ENCODE measurements at places on chromosomes 6 and 20.

DNA sequence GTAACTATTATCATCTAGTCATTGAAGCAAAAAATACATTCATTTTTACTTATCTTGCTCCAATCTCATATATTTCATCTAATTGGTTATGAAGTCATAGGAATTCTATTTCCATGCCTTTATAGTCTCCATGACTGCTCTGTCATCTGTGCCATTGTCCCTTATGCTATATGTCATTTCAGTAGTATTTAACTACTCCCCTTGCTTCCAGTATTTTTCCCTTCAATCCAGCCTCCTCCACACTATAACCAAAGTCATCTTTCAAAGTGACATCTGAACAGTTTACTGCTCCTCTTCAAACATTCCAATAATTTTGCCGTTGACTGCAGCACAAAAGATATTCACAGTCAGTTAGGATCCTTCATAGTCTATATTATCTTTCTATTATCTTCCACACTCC is 216.6 kb upstream of the HS3ST5 start:
- DNase-seq: no peak

- DNase-seq: no peak
Measured at GRCh38 chr6:106225581-106225980, 100.0 kb downstream of the ATG5 start.

- DNase-seq: peak; percentile 58
Measured at GRCh38 chr20:57047281-57048026, 219.0 kb downstream of the BMP7 start.

GRCh38 chr6:1770968-1771723 is 161.4 kb downstream of the FOXC1 start:
- peak; percentile 79 for DNase-seq

GRCh38 chr6:122692175-122692598 is 82.0 kb downstream of the PKIB start:
- DNase-seq: no peak

GRCh38 chr6:150325066-150325772 is 43.6 kb upstream of the IYD start:
- DNase-seq: no peak

GRCh38 chr6:3471286-3471685 is 14.4 kb upstream of the SLC22A23 start:
- no peak for DNase-seq

GRCh38 chr6:133977983-133978895 is 25.2 kb downstream of the TBPL1 start:
- DNase-seq: no peak

DNA sequence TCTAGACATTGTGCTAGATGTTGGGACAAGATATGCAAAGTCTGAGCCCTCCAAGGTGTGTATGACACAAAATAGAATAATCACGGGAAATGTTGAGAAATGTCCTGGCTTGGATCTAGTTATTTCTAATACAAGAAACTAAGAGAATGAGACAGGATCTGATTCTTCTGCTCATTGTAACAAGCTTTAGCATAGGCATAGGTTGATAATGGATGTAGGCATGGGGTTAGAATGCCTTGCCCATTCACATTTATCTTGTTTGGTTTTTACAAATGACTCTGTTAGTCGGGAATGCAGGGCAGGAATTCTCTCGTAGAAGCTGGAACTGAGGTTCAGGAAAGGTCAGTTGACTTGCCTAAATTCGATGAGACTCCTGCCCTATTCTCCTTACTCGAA is 1.5 kb upstream of the SLC26A8 start:
- no peak for DNase-seq

DNA sequence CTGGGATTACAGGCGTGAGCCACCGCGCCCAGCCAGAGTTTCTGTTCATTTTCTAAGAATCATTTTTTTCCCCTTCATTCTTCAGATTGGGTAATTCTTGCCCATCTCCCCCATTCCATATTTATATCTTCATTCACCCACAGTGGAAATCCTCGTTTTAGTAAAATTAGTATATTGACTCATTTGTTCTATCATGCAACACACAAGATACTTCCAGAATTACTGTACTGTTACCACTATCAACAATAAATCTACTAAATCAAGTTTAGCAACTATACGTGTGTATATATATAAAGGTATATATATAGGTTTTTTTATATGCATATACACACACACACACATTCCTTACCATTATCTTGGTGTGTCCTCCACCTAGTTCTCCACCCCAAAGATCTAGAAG is 41.2 kb upstream of the KCNG1 start:
- no peak for DNase-seq

DNA sequence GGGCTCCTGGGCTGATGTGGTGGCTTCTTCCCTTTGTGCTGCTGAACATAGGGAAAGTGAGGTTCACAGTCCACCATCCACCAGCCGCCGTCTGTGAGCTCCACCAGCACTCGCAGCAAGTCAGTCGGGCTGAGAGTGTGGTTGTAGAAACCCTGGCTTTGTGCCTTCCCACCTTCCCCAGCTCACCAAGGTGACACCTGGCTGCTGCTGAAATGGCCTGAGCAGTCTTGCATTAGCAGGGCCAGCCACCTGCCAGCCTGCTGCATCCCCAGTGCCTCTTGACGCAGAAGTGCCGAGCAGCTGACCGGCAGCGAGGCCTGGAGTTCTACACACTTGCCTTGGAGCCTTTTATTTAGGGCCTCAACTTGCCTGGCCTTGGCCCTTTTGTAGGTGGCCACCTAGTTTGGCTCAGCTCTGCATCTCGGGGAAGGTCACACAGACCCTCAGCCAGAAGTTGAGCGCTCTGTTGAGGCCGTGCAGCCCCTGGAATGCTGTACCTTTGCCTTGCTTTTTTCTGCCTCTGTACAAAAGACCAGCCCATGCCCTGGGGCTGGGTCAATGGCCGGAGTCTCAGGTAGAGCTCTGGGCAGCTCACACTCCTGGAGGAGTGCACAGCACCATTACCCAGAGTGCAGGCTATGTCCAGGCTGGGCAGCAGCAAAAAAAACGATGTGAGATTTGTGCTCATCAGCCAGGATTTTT is 76.5 kb downstream of the PTPN1 start:
- DNase-seq: peak; percentile 75

GRCh38 chr20:25065072-25065624 is 7.2 kb upstream of the ACSS1 start:
- no peak for DNase-seq

DNA sequence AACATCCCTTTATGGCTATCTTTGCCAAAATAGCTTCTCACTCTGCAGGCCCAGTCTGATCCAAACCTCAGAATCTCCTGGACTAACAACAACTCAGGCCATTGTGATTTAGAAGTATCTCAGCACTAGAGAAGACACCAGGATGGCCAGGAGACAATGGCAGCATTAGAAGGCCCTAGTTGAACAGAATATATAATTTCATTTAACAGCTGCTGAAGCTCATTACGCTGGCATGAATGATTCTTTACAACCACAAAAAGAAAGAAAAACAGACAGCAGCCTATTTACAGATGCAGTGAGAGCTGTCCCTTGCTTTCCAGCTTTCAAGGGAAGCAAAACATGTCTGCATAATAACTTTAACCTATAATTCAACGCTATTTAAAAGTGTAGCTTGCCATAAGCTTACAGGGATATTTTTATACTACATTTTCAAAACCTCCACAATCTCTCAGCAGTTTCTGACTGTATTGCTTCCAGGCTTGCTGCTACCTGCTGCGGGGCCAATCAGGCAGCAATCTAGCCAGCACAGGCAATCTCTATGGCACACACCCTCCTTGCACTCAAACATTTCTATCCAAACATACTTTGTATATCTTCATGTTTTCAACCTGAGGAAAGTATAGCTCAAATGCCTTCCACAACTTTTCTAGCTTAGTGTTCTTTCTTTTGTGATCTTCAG is 107.3 kb downstream of the OGFRL1 start:
- DNase-seq: no peak

GRCh38 chr6:169367507-169367906 is 113.9 kb upstream of the THBS2 start:
- no peak for DNase-seq

GRCh38 chr6:121660277-121660676 is 224.8 kb downstream of the GJA1 start:
- DNase-seq: no peak

- no peak for DNase-seq
Measured at GRCh38 chr6:8934318-8934717, 499.0 kb upstream of the SLC35B3 start.

DNA sequence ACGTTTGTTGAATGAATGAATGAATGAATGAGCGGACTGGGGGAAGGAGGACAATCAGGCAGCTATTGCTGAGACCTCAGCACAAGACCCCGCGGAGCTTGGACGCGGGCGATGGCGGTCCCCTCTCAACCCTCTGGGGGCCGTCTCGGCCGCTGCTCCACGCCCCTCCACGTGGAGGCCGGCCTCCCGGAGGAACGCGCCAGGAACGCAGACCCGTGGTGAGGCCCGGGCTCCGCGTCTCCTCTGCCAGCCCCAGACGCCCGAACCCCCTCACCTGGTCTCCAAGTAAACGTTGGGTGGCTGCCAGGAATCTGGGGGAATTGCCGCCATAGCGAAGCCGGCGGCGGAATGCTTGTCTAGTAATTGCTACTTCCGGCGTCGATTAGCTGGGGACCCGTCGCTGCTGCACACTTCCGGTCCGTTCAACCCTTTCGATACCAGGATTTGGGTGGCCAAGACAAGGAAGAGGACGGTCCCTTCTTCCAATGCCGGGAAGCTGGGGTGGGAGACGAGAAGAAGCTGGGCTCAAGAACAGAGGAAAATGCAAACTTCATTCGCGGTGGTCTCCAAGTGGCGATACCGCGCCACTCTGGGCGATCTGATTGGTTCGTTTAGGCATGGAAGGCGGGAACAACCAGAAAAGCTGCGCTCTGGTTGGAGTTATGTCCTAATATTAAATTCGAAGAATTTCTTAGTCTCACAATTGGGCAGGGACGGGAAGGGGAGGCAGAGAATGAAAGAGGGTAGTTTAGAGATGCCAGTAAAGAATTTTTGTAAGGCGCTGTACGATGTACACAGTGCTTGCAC is at the start of gene PPIL1:
TSS of gene PPIL1 (minus strand) at position 361 of the 807 bp plus-strand sequence. CDS start at position 330, 31 bp downstream.
- DNase-seq: peak; percentile 94

- DNase-seq: peak; percentile 62
Measured at GRCh38 chr6:125273965-125274364, 27.8 kb downstream of the HDDC2 start.

- DNase-seq: no peak
Measured at GRCh38 chr6:139448998-139449610, 74.7 kb upstream of the CITED2 start.

- DNase-seq: no peak
Measured at GRCh38 chr20:13017235-13017634, 8.5 kb downstream of the SPTLC3 start.

- DNase-seq: no peak
Measured at GRCh38 chr6:47165918-47166317, 123.8 kb upstream of the ADGRF1 start.

DNA sequence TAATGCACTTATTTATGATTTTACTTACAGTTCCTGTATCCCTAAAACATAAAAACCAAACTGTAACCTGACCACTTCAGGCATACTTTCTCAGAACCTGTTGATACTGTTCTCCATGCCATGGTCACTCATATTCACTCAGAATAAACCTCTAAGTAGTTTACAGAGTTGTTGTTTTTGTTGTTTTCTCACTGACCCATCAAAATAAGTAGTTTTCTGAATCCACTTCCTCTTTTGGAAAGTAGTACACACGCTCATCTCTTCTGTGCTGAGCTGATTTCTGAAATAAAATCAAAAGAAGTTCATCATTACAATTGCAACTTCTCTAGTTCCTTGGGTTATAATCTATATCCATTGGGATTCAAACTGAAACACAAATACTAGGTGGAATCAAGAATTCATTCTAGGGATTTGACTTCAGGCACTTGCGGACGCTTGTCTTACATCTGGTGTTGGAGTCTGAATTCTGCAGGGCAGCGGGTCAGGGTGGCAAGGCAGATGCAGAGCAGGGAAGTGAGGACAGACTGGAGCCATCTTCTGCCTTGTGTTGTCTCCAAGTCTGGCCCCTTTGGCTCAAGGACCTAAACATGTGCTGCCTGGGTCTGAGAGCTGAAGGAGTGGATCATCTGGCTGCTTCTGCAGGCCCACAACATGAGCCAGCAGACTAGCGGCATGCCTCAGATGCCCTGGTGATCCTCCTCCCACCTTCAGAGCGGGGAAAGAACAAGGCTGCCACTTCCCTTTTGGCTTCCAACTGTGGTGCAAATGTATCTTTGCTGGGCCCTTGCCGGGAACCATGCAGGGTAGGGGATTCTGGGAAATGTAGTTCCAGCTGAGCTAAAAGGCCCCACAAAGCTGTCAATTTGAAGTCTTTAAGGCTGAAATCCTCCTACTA is 167.9 kb upstream of the MYLIP start:
- no peak for DNase-seq

DNA sequence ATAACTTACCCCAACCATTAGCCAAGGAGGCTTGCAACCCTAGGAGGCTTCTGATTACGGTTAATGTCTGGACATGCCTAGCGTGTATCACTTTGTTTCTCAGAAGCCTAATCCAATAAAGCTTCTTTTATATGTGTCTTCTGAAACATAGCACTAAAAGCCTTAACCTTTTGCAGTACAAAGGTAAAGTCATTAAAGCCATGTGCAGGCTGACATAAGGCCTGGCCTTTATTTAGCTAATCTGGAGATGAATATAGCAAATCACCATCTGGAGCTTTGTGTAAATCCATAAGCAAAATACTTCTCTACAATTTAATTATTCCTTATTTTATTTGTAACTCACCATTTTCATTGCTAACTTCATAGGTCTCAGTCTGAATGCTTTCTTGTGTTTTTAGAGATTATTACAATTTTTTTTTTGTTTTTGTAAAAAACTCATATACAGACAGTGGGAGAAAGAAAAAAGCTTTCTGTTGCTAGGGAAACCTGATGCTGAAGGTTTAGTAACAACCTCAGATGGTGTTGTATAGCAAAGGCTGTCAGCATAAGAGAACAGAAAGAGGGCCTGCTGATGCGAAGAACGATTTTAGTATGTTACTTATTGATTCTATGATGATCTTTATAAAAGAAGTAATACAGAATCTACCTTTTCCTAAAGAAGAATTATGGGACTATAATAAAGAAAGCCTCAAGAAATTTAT is at the start of gene EYS:
TSS of gene EYS (minus strand) at position 101 of the 701 bp plus-strand sequence. CDS start 211,816 bp downstream, outside the sequence.
- peak; percentile 34 for DNase-seq

GRCh38 chr20:39268491-39268951 is 306.4 kb downstream of the DHX35 start:
- no peak for DNase-seq

DNA sequence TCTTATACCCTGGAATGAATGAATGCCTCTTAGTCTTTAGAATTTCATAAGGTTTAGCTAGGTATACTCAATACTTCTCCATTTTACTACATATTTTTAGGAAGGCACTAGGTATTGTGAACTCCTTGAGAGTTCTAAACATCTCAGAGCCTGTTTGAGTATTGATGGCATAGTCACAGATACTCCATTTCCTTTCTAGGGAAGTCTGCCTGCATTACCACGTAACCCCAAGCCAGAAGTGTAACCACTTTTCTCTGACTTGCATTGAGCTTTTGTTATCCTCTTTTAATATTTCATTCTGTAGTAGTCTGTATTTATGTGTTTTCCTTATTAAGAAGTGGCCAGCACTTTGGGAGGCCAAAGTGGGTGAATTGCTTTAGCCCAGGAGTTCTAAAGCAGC is 12.2 kb downstream of the TOP1 start:
- no peak for DNase-seq

DNA sequence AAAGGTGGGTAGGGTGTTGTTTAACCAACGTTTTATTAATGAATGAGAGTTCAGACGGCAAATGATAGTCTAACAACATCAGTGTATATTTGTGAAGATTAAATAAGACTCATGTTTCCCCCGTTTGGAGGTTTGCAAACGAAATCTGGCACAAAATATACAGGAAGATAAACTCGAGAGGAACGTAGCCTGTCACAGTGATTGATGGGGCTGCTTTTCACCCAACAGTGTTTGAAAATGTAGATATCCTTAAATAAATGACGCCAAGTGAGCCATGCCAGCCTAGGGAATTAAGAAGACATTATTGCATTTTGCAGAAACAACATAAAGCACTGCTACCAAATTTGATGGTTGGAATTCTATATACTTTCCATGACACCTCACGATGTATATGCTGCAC is 696.5 kb upstream of the FLRT3 start:
- DNase-seq: no peak

All from NCI-H345 (cell line).